CD8-positive, alpha-beta T cell (primary cell): ENCODE measurements at places on chromosomes 6 and 20.
A peak's percentile ranks its signal among the peaks of the same experiment; 100 is the strongest.

DNA sequence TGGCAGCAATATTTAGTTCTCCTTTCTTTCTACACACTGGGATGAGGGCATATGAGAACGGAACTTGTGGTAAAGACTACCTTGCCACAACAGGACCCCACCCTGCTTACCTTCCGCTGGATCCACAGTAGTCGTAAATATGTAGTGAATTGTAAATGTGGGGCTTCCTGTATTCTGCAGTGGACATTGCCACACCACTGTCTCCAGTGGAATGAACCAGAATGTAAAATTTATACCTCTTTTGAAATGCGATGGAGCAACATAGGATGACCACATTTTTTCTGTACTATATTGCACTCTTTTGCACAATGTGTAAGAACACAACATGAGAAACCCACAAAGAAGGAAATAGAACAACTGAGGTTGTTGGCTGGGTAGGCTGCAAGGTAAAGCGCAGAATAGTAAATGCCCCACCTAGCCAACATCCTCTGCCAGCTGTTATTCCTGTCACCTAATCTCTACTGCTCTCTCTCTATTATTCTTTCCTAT, 16.1 kb upstream of the RIPOR2 start:
- peak; percentile 75 for DNase-seq

DNA sequence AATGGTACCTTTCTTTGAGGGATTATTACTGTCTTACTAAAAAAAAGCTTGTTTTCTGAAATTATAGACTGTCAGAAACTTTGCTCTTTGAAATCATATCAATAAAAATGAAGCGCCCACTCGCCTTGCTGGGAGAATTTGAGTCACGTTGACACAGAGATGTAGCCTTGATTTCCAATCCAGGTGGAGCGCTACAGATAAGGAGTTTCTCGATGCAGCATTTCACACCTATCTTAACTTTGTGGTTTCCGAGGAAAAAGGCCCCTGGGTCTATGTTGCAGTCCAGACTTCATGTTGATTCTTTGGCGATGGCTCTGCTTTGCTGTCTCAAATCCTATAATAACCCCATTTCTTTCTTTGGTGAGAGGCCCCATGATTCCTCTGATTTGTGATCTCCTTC, 158.1 kb upstream of the ARG1 start:
- DNase-seq = no peak

DNA sequence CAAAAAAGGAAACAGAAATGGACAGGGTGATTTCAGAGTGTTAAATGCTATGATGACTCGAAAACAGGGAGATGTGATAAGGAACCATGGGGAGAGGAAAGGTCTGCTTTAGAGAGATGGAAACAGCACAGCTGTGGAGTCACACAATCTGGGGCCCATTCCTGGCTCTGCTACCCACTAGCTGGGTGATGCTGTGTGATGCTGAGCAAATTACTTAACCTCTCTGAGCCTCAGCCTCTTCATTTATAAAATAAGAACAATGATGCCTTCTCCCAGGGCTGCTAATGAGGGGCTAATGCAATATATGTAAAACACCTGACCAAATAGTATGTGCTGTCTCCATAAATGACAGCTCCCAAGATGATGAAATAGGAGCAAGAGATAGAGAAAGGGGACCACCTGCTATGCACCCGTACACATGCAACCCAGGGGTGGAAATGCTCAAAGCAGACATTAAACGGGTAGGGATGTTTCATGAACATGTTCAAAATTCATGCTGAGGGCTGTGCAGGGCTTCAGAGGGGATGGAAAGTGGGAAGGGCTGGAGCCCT, 27.7 kb downstream of the MDGA1 start:
- no peak for DNase-seq

DNA sequence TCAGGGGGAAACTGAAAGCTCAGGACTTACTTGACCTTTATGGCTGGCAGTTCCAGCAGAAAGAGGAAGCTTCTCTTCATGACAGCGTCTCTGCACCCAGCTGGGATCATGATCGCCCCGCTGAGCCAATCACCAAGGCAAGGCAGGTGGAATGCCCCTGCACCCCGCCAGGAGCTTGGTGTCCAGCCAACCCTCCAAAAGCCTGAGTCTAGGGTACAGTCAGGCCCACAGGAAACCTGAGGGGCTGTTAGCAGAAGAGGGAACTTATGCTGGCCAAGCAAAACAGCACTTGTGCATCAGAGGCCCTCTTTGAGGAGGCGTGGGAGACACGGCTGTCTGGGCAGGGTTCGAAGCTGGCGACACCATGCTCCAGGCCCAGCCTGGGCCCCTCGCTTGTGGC, 188.3 kb upstream of the GMDS start:
- no peak for DNase-seq

DNA sequence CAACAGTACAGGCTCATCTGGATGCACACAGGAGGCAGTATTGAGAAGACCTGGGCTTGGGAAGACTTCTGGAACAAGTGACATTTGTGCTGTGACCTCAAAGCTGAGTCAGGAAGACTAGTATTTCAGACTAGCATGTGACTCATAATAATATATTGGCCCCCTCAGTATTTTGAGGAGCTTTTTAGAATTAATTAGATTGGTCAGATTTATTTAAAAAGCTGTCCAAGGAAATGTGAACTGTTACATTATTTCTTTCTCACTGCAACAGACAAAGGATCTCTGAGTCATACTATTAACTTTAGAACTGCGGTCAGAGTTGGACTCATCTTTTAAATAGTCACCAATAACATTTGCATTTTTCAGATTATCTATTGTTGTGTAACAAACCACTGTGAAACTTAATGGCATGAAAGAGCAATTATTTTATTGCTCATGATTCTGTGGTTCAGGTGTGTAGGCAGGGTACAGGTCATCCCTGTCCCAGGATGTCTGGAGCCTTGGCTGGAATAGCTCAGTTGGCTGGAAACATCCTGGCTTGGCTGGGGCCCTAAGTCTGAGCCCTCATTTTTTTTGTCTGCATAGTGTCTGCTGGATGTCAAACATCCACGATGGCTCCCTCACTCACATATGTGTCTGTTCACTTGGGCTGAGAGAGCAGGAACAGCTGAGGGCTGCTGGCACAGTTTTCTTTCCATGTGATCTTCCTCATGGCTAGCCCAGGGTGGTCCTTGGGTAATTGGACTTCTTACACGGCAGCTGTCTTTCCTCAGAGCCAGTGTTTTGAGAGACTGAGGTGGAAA, 46.9 kb downstream of the MAP3K4 start:
- DNase-seq = no peak

DNA sequence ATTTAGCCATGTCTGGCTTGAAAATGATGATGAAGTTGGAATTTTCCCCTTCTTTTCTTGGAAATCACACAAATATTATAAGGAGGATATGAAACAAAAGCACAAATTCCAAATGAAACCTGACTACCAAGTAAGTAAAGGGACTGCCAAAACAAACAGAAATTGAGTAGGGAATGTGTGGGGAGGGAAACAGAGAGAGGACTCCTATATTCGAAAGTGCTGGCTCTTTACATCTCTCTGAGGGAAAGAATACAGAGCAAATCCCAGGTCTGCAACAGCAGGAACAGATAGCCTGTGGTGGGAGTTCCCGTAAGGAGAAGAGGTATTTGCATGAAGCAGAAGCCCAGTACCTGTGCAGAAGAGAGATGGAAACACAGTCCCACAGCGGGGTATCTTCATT, 583.7 kb downstream of the EPM2A start:
- no peak for DNase-seq

DNA sequence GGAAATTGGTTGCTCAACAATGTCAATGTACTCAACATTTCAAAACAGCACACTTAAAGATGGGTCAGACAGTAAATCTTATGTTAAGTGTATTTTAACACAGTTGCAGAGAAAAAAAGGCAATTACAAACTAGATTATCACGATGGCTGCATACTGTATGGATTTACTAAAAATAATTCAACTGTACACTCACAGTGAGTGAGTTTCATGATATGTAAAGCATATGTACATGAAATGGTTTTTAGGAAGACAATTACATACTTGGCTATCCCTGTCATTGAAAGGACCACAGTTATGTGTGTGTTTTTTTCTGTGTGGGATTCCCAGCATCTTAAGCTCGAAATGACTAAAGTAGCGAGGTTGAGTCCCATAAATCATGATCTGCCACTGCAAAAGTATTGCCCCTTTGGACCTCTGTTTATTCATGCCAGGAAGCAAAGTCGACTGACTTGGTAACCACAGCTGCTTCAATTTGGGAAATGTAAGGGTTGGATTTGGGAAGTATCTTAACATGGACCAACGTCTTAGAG, 5.5 kb upstream of the SALL4 start:
- DNase-seq = no peak

DNA sequence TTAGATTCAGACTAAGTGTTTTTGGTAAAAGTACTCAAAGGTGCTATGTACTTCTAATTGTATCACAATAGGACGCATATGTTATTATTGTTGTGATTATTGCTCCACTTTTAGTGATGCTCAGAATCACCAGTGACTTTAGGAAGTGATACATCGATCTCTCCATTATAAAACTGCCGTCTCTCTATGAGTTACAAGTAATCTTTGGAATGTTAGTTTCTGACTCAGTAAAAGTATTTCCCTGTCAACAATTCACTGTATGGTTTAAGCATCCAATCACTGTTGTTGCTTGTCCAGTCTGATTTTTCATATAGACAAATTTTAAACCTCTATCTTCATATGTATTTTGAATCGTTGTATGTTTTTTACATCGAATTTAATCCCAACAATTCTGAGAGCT, 9.4 kb downstream of the DCBLD1 start:
- DNase-seq = no peak

GRCh38 chr6:130382872-130383490, 17.2 kb downstream of the TMEM200A start:
- DNase-seq = no peak

- no peak for DNase-seq
Observed at GRCh38 chr6:156556811-156557210, 220.4 kb upstream of the ARID1B start.

DNA sequence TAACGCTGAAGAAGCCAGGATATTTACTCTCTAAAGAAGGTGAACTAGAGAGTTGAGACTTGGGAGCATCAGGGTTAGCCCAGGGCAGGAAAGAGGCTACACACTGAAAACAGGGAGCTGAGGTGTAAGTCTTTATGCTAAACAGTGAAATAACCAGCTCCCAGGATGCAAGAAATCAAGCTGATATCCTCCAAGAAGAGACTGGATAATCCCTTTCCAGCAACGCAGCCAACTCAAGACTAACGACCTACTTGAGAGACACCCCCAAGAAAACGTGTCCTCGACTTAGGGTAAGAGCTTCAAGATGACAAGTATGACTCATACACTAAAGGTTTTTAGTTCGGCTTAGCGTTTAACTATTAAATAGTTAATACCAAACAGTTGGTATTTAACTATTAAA, 202.2 kb downstream of the TASP1 start:
- DNase-seq = no peak

DNA sequence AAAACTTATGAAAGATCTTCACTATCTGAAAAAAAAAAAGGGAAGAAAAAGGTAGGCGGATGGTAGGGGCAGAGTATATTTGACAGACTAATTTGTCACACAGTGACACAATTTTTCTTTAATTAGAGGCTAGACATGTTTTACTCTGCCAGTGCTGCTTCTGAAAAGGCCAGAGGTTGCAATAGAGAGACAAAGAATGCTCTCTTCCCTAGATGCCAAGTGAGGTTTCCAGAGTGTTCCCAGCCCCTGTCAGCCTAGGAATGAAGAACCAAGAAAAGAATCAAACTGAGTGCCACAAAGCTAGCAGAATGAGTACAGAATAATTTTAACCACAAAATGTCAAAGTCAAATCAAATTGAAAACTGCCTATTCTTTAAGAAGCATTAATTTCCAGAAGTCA, 13.0 kb downstream of the PNISR start:
- DNase-seq = no peak

GRCh38 chr6:169075915-169076654, 177.6 kb downstream of the THBS2 start:
- no peak for DNase-seq

GRCh38 chr6:123830120-123830519, 26.5 kb downstream of the NKAIN2 start:
- no peak for DNase-seq

- DNase-seq = no peak
Observed at GRCh38 chr6:88619951-88620350, 343.5 kb downstream of the RNGTT start.

GRCh38 chr20:59733351-59733750, 129.0 kb downstream of the PHACTR3 start:
- no peak for DNase-seq

GRCh38 chr6:158387578-158387977, 75.3 kb downstream of the TULP4 start:
- DNase-seq = no peak

GRCh38 chr6:169223006-169223405, 30.6 kb downstream of the THBS2 start:
- no peak for DNase-seq

- DNase-seq = no peak
Observed at GRCh38 chr6:146543940-146544615, 445 bp downstream of the RAB32 start.

DNA sequence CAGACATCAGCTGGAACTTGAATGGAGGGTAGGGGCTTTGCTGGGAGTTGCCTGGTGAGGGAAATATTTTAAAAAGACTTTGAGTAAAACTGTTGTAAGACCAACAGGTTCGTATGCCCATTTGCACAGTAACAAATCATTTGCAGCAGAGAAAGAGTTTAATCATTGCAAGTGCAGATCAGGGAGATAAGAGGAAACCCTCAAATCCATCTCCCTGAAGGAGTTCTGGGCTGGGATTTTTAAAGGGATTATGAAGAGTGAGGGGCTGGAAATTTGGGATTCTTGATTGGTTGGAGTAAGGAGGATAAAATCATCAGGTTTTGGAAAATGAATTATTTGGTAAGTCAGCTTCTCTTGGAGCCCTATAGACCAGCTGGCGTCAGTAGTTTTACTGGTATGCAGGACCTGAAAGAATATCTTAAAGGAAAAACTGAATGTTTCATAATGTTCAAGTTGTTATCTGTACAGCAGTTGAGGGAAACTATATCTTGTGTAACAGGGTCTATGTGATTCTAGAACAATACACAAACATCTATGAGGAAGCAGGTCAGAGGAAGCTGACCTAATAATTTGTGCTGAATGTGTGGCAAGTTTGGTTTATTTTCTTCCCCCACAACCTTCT, 295.5 kb downstream of the PLCB1 start:
- DNase-seq = no peak

DNA sequence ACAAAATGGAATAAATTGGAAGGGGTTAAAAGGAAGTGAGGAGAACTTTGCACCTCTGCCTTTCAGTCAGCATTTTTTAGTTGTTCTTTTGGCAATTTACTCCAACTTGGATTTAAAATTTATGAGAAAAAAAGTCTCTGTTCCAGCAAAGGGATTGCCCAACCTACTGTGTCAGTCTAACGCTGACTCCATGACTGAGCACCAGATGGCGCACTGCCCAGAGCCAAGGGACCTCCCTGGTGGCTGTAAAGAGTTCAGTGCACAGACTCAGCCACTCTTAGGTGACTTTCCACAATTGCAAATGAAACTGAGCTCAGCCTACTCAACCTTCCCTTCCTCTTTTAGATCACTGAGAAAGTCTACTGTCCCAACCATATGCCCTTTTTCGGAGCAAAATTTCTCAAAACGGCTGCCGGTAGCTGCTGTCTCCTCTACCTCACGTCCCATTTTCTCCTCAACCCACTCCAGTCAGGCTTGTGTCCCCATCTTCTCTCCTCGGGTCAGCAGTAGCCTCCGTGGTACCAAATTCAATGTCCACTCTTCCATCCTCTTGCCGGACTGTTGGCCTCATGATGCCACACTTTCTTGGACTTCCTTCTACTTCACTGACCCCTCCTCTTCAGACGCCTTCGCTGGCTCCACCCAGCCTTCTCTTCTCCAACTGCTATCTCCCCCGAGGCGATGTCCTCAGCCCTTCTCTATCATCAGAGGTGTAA, 38.7 kb downstream of the GSTA2 start:
- DNase-seq = peak; percentile 20
